ENCODE measurements at places on chromosomes 16 and 17. TPM values are rescaled to one million over a fixed set of nuclear protein-coding genes. Genes with fewer than 3 reads are reported as not detected.

DNA sequence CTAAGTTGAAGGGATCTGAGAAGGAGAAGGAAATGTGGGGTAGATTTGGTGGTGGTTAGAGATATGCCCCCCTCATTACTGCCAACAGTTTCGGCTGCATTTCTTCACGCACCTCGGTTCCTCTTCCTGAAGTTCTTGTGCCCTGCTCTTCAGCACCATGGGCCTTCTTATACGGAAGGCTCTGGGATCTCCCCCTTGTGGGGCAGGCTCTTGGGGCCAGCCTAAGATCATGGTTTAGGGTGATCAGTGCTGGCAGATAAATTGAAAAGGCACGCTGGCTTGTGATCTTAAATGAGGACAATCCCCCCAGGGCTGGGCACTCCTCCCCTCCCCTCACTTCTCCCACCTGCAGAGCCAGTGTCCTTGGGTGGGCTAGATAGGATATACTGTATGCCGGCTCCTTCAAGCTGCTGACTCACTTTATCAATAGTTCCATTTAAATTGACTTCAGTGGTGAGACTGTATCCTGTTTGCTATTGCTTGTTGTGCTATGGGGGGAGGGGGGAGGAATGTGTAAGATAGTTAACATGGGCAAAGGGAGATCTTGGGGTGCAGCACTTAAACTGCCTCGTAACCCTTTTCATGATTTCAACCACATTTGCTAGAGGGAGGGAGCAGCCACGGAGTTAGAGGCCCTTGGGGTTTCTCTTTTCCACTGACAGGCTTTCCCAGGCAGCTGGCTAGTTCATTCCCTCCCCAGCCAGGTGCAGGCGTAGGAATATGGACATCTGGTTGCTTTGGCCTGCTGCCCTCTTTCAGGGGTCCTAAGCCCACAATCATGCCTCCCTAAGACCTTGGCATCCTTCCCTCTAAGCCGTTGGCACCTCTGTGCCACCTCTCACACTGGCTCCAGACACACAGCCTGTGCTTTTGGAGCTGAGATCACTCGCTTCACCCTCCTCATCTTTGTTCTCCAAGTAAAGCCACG lies 28.3 kb downstream of the STH start:
- DNase-seq, result no peak

The KRT23 gene
- total RNA-seq, result not detected

DNA sequence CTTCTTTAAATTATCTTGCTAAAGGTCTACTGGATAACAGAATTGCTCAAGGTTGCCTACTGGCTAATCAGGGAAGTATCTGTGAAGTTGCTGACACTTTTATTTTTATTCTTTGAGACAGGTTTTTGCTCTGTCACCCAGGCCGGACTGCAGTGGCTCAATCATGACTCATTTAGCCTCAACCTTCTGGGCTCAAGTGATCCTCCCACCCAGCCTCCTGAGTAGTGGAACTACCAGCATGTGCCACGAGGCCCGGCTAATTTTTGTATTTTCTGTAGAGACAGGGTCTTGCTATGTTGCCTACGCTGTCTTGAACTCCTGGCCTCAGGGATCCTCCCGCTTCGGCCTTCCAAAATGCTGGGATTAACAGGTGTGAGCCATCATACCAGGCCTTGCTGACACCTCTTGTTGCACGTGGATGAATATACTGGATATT lies 43.1 kb downstream of the GLG1 start:
- DNase-seq, result no peak

The ICAM2 gene
- not detected for total RNA-seq

- no peak for DNase-seq
Measured at GRCh38 chr16:78684030-78684611, 584.7 kb downstream of the WWOX start.

The MPO gene
- not detected for total RNA-seq

The SLC35G3 gene
- not detected for total RNA-seq

DNA sequence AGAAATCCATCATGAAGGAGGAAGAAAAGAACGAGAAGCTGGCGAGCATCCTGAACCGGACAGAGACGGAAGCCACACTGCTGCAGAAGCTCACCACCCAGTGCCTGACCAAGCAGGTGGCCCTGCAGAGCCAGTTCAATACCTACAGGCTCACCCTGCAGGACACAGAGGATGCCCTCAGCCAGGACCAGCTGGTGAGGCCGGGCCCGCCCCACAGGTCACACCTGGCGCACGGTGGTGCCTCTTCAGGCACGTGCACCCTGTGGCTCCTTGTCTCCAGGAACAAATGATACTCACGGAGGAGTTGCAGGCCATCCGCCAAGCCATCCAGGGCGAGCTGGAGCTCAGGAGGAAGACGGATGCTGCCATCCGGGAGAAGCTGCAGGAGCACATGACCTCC lies 19.8 kb upstream of the GAA start:
- DNase-seq, result no peak

GRCh38 chr17:64103391-64104364 lies 26.3 kb downstream of the ERN1 start:
- DNase-seq, result no peak

The LAT gene
- 1.9 TPM for total RNA-seq

The GRN gene
- 165 TPM for total RNA-seq

The ARHGAP44 gene
- total RNA-seq, result 2.5 TPM

The SLC16A6 gene
- 66.3 TPM for total RNA-seq

The ABCC3 gene
- total RNA-seq, result 74.8 TPM

- DNase-seq, result no peak
Measured at GRCh38 chr17:41325611-41326010, 10.1 kb upstream of the KRTAP17-1 start.

DNA sequence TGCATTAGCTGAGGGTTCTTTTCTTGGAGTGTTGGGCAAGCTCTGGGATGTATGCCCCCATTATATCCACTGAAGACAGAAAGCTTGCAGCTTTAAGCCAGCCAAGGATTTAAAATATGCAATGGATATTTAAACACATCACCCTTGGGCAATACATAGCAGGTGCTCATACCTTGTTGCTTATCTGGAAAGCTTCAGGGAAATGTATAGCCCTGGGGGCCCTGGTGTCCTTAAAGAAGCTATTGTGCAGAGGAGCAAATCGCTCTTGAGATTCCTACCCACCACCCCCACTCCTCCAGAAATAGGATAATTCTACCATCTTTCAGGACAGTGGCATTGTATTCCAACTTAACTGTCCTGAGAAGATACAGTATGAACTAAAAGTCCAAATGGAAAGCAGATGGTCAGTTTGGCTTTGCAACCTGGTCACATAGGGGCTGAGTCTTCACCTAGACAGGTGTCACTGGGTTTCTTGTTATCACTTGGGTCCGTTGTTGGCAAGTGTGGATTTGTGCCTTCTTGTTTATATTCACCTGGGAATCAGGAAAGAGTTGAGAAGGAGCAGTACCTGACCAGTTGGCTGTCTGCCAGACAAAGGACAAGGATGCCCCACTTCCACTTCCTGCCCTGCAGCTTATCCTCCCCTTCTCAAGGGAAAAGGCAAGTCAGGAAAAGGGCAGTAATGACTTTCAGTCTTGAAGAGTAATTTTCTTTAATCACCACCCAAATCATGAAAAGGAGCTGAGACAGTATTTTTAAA lies 3.4 kb downstream of the ANKRD40CL start:
- no peak for DNase-seq

The SCGB1C2 gene
- not detected for total RNA-seq

GRCh38 chr16:88983165-88983564 lies 6.2 kb upstream of the CBFA2T3 start:
- DNase-seq, result no peak

DNA sequence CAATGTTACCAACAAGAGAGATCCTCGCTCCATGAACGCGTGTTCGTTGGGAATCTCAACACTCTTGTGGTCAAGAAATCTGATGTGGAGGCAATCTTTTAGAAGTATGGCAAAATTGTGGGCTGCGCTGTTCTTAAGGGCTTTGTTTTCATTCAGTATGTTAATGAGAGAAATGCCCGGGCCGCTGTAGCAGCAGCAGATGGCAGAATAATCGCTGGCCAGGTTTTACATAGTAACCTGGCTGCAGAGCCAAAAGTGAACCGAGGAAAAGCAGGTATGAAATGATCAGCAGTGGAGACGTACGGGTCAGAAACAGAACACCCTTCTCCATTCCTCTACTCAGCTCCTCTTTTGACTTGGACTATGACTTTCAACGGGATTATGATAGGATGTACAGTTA lies 13.3 kb downstream of the SOCS1 start:
- no peak for DNase-seq

The TBC1D3 gene
- not detected for total RNA-seq

GRCh38 chr17:77145612-77146245 lies 5.0 kb downstream of the SEC14L1 start:
- DNase-seq, result no peak

- DNase-seq, result peak; percentile 38
Measured at GRCh38 chr17:40480501-40481003, 20.9 kb downstream of the TNS4 start.

The GAS2L2 gene
- total RNA-seq, result not detected
